ENCODE measurements at places on chromosomes 2 and 18.

- no peak for DNase-seq
Observed at GRCh38 chr2:145558617-145559350, 1038.9 kb upstream of the ZEB2 start.

GRCh38 chr2:173770947-173771678, 194.1 kb downstream of the SP3 start:
- DNase-seq = no peak

- DNase-seq = no peak
Observed at GRCh38 chr2:223001797-223002175, 50.2 kb upstream of the KCNE4 start.

DNA sequence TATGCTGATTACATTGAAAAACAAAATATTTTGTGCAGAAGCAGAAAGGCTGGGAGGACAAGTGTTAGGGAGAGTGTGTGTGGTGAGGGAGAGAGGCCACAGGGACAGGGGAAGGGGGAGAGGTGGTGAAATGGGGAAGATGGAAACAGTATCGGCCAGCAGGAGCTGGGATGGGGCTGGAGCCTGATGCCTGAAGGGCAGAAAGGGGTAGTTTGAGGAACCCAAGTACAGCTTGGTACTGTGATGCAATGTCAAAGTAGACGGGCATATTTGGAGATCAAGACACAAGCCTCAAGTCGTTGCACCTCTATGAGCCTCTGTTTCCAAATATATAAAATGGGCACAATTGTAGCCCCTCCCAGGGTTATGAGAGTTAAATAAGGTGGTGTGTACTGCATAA, 152.1 kb downstream of the LPIN1 start:
- DNase-seq = no peak

GRCh38 chr2:83633423-83633822, 825.7 kb downstream of the SUCLG1 start:
- DNase-seq = no peak

DNA sequence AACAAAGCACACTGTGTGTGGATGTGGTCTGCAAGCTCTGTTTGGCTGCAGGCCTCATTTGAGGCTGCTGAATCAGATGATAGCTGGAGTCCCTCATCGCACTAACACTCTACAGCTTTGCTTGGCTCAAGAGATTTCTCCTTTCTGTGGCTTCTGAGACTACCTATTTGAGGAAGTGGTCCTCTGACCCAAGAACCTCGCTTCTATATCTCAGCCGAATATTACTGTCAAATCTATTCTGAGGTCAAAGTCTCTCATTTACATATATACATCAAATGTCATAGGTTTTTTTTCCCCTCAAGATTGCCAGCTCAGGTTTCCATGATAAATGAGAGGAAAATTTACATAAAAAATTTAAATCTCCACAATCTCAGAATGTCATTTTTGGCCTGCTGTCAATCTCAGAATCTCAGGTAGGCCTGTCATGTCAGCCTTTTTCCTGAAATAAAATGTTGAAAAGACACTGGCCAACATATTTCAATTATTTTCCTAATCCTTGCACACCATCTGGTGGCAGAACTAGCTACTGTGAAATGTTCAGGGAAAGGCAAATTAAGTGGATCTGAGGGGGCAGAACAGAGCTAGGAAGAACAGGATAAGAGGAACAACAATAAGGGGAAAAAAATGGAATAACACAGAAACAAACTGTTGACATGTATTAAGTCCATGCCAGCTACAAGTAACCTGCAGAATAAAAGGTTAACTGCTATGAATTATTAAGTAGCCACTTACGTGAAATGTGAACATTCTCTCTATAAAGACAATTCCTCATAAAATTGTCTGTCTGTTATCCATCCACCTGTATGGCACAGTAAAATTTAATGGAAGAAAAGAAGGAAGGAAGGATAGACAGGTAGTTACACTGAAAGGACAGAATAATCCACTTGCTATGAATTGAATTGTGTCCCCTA, 39.3 kb downstream of the AP1S3 start:
- DNase-seq = peak; percentile 58

- DNase-seq = no peak
Observed at GRCh38 chr18:48813321-48813720, 137.4 kb downstream of the SMAD7 start.

- no peak for DNase-seq
Observed at GRCh38 chr18:10067670-10068659, 154.1 kb downstream of the VAPA start.

GRCh38 chr2:46032161-46032813, 264.9 kb upstream of the EPAS1 start:
- no peak for DNase-seq

DNA sequence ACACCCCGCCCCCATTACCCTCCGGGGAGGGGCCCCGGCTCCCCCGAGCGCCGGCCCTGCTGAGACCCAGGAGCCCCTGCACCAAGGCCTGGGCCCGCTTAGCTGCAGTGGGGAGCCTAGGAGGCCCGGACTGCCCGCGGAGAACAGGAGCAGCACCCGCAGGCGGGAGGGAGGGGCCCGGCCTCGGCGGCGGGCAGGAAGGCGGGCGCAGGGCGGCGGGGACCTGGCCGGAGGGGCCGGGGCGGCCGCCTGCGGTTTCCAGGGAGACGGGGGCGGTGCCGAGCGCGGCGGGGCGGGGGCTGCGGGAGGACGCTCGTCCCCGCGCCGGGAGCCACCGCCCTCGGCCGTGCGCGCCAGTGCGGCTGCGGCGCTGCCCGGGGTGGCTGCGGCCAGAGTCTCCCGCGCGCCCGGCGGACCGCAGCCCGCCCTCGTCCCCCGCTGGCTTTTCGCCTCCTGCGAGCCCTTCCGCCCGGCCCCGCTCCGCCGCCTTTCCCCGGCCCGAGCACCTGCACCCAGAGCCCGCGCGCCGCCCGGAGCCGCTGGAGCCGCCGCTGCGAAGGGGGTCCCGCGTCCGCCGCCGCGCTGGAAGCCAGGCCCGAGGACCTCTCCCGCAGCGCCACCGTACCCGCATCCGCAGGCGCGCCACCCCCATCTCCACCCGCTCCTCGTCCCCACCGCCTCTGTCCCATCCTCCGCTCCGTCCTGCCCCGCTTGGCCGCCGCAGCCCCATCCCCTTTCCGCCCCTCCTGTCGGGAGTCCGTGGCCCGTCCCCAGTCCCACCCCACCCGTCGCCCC, 17.2 kb downstream of the GPC1 start:
- DNase-seq = peak; percentile 33
